Fibroblast of skin of scalp (primary cell): ENCODE measurements at places on chromosomes 6 and 20.

GRCh38 chr6:52595000-52595795 lies 18.3 kb upstream of the TRAM2 start:
- DNase-seq: peak; percentile 94

GRCh38 chr6:90044833-90045381 lies 150.6 kb downstream of the GJA10 start:
- DNase-seq: peak; percentile 84

GRCh38 chr6:131917763-131918649 lies 33.2 kb downstream of the CCN2 start:
- no peak for DNase-seq

DNA sequence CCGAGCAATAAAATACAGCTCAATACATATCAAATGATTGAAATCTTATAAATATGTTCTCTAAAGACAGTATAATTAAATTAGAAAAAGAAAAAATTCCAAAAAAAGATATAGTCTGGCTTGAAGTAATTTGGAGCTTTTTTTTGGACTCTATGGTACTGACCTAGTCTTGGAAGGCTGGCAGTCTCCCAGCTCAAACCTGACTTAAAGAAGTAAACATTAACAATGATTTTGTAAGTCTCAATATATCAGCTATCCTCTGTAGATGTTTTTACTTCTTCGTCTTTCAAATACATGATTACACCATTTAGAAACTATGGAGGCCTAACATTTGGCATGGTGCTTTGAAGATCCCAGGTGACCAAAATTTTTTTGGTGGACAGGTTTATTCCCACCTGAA lies 14.2 kb downstream of the HINT3 start:
- no peak for DNase-seq

- DNase-seq: no peak
Measured at GRCh38 chr6:15561447-15562199, 101.2 kb downstream of the DTNBP1 start.
